ENCODE measurements at places on chromosomes 16 and 17.

DNA sequence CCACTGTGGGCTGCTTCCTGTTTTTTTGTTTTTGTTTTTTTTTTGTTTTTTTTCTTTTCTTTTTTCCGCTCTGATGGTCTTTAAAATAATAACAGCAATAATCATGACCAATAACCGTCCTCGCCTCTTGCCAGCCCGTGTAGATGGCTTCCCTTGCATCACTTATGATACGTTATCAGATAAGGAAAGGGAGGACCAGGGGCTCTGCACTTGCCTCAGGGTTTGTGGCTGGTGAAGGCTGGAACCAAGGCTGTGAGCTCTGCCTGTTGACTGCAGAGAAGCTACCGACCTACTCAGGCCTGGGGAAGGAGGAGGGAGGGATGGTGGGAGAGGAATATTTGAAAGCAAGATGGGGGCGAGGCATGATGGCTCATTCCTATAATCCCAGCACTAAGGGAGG is 114.0 kb upstream of the SDK2 start:
- no peak for DNase-seq

DNA sequence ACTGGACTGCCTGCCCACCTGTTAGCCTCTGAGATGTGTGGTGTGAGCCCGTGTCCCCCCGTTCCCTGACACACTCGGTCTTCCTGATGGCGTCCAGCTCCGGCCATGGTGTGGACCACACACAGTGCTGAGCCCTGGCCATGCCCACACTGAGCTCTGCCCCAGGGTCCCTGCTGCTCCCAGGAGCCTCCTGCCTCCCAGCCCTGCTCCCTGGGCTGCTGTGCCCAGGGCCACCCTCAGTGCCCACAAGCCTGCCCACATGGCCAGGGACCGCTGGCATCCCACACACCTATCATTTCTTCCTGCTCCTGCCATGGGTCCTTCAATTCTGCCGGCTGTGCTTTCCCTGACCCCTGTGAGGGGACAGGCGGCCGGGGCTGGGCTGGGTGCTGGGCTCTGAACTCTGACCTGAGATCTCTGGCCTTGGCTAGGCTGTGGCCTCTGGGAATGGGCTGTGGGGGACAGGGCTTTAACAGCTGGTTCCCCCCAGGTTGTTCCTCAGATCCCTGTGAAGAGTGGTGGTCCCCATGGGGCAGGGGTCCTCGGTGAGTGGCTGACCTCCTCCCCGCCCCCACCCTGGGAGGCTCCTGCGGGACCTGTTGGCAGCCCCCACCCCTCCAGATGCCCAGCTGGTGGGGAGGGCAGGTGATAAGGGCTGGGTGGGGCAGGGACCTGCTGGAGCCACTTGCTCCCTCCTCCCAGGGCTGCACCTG is 4.0 kb downstream of the CEMP1 start:
- no peak for DNase-seq

- DNase-seq = no peak
These were observed 5.9 kb upstream of the NAGS start for GRCh38 chr17:43998552-43998951.

DNA sequence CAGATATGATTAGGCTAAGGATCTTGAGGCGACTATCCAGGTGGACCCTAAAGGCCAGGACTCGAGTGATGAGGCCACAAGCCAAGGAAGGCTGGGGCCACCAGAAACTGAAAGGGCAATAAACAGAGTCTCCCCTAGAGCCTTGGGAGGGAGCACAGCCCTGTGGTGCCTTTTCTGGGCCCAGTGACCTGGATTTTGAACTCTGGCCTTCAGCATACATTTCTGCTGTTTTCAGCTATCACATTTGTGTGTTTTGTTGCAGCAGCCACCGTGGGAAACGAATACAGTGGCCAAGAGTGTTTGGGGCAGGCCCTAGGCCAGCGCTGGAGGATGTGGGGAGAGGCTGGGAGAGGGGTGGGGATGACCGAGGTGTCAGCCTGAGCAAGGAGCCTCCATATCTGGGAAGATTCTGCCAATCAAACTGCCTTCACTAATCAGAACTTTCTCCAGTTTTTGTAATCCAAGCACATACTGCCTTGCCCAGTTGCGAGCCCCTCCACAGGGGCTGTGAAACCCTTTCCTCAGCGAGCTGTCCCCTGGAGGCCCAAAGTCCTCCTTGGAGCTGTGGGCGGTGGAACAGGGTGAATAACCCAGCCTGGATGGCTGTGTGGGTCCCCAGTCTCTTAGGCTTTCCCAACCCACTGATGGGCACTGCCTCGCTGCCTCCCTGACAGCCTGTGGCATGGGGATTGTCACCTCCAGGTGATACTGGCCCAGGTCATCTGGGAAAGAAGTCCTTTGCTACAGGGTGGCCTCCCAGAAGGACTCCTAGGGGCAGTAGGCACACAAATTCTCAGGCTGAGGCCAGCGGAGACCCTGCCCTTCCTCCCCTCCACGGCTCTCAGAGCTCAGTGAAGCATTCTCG is 16.8 kb downstream of the B9D1 start:
- peak; percentile 15 for DNase-seq

GRCh38 chr16:10675216-10675615 is 19.5 kb downstream of the TEKT5 start:
- DNase-seq = no peak

DNA sequence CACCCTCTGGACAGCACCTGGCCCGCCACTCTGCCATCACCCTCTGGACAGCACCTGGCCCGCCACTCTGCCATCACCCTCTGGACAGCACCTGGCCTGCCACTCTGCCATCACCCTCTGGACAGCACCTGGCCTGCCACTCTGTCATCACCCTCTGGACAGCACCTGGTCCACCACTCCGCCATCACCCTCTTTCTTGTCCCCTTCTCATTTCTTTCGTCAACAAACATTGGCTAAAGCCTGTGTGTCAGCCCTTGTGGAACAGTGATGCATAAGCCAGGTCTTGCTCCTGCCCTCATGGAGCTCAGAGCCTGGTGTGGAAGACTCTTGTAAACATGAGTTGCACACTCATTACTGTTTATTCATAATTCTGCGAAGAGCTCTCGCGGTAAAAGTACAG is 31.2 kb downstream of the CDK5R1 start:
- no peak for DNase-seq

DNA sequence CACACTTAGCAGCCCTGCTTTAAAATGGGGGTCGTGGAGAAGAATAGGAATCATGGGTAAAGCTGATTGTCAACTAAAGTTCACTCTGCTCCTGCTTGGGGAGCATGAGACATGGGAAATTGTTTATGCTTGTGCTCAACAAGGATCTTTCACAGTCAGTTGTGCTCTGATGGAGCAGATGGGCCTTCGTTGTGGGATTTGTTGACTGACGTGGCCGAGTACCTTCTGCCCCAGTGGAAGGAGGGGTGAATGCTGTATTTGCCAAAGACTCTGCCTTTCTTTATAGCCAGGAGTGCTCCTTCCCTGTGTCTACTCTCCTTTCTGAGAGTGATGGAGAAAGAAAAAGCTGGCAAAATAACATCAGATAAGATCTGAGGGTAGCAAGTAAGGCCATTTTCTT is 11.4 kb downstream of the ARSG start:
- no peak for DNase-seq

DNA sequence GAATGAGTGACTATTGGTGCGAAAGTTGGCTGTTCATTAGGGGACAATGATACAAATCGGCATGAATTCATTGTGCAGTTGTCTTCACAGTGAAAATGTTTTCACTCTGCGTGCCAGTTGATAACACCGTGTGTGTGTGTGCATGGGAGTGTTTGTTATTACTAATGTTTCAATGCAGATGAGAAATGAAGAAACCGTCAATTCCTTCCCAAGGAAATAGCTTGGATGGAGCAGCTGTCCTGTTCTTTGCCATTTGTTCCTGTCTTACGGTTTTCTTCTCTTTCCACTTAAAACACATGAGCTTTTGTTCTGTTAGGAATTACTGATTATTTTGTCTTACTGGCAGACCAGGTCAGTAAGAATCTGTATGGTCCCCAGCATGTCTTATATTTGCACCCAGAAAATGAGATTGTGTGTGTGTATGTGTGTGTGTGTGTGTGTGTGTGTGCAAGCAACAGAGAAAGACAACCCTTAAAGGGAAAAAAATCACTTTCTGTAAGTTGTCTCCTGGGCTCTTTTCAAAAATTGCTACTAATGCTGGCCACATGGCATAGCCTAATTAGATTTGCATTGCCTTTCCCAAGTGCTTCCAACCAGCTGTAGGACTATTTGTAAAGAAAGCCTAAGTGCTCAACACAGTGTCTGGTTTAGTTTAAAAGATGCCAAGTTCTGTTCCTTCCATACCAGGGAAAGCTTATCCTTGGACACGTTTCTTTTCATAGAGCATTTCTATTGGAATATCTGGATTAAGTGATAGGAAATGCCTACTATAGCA is 23.8 kb downstream of the SHISA9 start:
- DNase-seq = no peak

- no peak for DNase-seq
These were observed 9.7 kb upstream of the ITGA3 start for GRCh38 chr17:50046179-50046578.

DNA sequence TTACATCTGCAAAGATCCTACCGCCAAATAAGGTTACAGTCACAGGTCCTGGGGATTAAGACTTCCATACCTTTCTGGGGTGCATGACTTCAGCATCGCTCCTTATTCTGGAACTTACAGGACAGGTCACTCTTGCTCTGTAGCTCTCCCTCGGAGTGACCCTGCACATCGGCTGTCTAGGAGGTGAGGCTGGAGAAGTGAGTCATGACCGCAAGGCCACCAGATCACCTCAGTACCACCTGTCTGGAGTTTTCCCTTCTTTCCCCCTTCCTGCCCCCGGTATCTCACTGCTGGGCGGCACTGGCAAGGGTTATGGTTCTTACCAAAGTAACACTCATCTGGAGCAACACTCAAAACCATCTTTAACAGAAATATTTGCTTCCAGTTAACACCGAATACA is 374.8 kb downstream of the SLC39A11 start:
- DNase-seq = no peak

GRCh38 chr16:30715750-30716445 is 16.9 kb downstream of the SRCAP start:
- no peak for DNase-seq

DNA sequence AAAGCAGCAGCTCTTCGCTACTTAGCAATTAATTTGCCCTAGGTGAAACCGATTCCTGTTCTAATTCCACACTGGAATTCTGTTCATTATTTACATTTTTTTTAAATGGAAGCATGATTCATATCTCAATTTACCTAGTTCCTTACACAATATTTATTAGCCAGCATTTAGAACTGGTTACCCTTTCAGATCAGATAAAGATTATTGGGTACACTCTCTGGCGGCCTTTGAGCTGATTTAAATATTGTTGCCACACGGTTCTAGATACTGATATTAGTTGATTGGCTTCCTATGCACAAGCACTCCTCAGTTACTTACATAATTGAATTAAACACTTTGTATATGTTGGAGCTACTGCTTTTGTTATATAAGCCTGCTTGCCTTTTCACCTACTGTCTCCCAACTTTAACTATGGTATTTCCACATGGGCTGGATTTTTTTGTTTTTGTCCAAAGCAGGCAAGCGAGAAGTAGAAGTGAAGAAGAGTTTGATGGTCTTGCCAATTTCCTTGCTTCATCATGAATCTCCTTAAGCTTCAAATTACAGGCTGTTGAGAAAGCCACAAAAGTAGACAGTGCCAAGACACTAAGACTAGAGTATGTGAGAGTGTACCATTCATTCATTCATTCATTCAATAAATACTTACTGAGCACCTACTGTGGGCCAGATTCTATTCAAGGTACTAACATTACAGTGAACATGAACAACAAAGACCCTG is 3.9 kb upstream of the ALDH3A2 start:
- no peak for DNase-seq

DNA sequence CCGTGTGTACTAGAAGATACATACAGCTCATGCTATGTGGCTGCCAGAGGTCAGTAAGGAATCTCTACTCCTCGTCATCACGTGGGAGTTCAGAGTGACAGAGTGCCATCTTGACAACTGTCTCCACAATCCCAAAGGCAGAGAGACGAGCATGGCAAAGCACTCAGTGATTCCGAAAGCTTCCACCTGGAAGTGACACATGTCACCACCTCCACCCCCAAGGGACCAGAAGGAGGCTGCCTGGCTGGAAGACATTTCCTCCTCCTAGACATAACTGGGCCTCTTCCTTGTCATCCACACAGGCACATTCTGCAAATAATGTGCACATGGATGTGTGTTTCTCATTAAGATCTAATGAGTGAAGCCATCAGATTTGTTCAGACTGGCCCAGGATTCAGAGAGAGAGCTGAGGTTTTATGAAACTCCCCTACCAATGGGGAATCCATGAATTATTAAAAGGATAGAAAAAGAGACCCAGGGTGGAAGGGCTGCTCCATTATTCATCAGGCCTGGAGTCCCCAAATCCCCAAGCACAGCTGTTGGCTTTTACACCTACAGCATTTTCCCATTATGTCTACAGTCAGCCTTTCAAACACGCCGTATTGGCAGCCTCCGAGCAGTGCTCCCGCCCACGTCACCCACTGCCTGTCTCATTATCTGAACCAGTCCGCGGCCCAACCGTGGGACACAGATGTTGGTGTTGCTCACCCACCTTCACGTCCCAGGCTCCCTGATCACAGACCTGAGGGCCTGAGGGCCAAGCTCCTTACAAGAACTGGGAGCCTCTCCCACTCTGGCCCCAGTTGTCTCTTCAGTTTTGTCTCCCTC is 3.3 kb upstream of the CACNG5 start:
- DNase-seq = no peak

DNA sequence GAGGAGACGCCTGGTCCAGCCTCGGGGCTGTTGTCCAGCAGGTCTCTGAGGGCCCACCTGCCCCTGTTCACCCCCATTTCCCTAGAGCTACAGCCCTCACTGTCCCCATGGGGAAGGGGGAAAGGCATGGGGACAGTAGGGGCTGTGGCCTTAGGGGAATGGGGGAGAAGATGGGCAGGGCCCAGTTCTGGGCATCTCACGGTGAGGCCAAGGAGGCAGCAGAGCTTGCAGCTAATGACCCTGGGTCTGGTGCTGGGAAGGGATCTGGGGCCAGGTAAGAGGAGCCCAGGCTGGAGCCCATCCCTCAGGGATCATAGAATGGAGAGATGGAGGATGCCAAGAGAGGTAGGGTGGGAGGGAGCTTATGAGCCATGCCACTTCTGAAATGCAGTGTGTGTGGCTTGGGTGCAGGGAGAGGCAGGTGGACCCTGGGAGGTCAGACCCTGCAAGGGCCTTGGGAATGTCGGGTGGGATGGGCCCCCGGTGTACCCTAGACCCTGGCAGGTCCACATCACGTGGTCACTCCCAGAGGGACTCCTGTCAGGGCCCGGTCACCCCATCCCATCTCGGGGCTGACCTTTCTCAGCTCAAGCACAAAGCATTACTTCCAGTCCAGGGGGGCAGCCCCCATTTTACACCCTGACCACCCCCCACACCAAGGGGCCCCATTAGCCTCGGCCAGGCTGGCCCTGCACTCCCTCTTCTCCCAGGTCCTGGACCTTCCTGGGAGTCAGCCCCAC is 35.9 kb upstream of the KSR1 start:
- DNase-seq = no peak

Measured in right hindlimb (tissue), 1 donor.